ENCODE measurements at places on chromosomes 2 and 18.

- DNase-seq, result no peak
These were observed 31.4 kb upstream of the CD226 start for GRCh38 chr18:69978732-69979715.

- DNase-seq, result no peak
These were observed 29.7 kb downstream of the CCDC93 start for GRCh38 chr2:117984208-117984607.

DNA sequence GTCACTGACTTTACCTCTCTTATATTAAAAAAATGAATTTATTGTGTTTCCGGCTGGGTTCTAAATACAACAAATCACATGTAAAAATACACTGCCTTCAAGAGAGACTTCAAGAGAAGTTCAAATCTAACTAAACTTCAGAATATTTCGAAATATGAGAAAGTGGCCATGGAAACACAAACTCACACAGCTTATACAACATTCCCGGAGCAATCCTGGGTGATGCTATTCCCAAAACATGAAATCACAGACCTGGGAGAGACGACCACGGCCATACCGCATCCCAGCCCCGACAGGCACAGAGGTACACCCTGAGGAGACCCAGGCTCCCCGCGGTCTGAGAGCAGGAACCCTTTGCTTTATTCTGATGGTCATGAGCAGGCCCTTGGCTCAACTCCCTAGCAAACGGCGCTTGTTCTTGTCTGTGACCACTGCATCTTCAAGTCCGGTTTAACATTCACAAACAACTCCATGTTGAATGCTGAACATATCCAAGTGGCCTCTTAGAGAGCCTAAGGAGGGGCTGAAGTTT lies 185.4 kb upstream of the REV1 start:
- no peak for DNase-seq

DNA sequence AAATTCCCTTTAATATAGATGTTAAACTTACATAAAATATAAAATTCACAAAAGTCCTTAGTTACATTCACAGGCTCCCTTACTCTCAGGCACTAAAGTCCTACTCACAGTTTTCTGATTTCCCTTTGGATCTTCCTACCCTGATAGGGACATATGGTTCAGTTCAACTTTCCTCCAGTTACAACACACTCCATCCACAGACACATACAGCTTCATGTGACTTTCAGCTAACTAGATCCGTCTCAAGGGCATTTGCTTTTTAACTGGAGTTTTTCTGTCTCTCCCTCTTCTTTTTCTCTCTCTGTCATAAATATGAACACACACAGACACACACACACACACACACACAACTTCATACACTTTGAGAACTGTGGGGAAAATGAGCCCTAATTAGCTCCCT lies 419.2 kb downstream of the LRP1B start:
- no peak for DNase-seq

GRCh38 chr2:229129738-229130371 lies 141.2 kb downstream of the PID1 start:
- DNase-seq, result no peak

GRCh38 chr2:200379481-200380090 lies 73.1 kb downstream of the SPATS2L start:
- no peak for DNase-seq

DNA sequence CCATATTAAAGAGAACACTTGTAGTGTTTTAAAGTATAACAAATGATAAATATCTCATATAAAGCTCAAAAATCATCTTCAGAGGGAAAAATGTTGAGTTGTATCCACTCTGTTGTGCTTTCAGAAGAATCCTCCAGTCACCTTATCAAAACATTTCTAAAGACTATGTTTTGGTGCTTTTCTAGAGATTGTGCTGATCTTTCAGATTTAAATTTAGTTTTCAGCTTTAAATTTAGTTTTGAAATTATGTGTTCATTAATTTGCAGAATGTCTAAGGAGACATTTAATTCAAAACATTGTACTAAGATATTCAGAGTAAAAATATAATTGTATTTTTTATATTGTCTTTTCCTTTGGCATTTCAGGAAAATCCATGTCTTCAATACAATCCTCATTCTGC lies 303.1 kb upstream of the KYNU start:
- DNase-seq, result no peak

DNA sequence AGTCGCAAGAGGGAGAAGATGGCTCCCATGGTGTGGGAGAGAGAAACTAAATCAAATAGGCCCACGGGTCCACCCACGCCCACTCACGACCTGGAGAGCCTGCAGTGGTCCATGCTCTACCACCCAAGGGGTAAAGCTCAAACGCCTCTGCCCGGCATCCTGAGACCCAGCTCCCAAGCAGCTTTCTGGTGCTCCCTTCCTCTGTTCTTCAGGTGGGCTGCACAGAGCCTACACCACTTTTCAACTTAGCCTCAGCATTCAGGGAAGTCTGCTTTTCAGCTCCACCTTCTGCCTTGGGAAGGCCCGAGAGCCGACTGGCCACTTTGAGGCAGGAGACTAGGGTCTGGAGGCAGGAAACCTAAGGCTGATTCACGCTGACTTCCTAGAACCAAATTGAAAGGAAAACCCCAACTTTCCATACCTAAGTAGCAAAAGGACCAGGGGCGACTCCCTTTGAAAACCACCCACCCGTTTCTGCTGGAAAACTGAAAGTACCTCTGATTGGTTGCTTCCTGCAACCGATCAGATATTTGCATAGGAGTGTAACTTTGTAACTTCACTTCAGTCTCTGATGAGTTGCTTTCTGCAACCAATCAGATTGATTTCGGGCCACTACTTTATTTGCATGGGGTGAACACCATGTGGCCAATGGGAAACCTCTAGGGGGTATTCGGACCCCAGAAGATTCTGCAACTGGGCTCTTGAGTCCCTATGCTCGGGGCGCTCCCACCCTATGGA lies 26.8 kb upstream of the SPATA3 start:
- DNase-seq, result no peak

GRCh38 chr2:73997813-73998212 lies 13.1 kb downstream of the TET3 start:
- no peak for DNase-seq

DNA sequence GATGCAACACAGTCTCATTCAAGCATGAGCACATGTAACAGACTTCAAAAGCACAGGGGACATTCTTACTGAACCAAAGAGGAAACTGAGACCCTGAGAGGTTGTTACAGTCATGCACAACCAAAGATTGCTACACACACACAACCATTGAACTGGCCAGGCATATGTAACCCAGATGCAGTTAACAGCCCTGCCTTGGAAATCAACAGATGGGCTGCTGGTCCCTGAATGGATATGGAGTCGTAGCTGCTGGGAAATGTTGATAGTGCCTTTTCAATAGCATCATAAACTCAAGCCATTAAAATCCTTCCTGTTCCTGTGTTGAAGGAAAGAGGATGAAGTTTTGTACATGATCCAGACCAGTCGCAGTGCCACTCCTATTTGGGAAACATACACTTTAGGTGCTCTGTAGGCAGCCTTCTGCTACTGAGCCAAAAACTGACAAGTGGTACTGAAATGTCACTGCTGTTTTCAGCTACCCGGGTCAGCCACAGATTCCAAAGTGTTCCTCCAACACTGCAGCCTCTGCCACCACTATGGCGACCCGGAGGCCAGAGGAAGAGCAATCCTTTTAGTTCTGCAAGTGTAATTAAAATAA lies 143.9 kb downstream of the CCBE1 start:
- DNase-seq, result no peak

DNA sequence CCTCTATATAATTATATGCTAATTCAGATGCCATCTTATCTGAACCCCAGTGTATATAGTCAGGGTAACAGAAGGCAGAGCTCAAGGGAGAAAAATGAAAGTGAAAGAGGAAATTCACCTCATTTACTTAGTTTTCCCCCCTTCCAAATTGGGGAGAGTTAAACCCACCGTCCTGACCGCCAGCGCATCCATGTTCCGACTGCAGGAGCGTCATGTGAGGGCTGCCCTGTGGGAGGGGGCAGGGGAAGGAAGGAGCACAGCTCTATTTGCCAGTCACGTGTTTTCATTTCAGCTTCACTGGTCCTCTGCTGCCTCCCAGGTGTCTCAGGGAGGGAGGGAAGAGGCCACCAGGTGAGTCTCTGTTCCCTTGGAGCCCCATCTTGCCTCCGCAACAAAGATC lies 13.2 kb downstream of the CNNM4 start:
- DNase-seq, result no peak

- no peak for DNase-seq
These were observed 2.3 kb downstream of the HES6 start for GRCh38 chr2:238237431-238238135.

- DNase-seq, result no peak
These were observed 216.9 kb upstream of the FSHR start for GRCh38 chr2:49371128-49371701.

GRCh38 chr2:4980995-4981394 lies 711.2 kb upstream of the SOX11 start:
- no peak for DNase-seq

GRCh38 chr2:27281442-27281841 lies 787 bp upstream of the TRIM54 start:
- DNase-seq, result no peak

DNA sequence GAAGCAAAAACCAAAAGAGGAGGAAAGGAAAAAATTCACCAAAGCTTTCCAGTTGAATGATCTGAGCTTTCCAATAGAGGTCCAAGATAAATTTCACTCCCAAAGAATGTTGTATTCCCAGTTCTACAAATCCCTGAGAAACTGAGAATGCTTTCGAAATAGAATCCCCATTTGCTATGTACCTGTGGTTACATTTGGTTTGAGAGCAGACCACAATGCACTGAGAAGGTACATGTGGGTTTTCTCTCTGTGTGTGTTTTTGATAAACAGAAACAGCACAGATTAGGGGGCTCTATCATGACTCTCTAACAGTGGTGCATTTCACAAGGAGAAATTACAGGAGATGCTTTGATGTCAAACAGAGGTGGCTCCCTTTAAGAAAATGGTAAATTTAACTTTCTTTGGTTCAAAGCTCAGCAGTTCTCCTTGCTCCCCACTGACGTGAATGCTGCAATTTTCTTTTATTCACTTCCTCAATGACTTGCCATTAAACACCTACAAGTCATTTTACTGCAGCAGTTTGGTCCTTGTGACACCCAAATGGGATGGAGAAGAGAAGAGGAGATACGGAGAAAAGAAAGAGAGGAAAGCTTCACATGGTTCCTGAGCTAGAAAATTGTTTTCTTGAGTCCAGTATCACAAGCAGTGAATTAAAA lies 108.7 kb downstream of the EPHA4 start:
- no peak for DNase-seq

GRCh38 chr2:160703648-160704585 lies 210.3 kb upstream of the RBMS1 start:
- DNase-seq, result no peak

GRCh38 chr2:186771850-186772463 lies 77.0 kb downstream of the ZSWIM2 start:
- DNase-seq, result no peak

- DNase-seq, result no peak
These were observed 43.6 kb upstream of the VPS54 start for GRCh38 chr2:64062840-64063239.

GRCh38 chr2:127592761-127593227 lies 53.2 kb upstream of the GPR17 start:
- no peak for DNase-seq

DNA sequence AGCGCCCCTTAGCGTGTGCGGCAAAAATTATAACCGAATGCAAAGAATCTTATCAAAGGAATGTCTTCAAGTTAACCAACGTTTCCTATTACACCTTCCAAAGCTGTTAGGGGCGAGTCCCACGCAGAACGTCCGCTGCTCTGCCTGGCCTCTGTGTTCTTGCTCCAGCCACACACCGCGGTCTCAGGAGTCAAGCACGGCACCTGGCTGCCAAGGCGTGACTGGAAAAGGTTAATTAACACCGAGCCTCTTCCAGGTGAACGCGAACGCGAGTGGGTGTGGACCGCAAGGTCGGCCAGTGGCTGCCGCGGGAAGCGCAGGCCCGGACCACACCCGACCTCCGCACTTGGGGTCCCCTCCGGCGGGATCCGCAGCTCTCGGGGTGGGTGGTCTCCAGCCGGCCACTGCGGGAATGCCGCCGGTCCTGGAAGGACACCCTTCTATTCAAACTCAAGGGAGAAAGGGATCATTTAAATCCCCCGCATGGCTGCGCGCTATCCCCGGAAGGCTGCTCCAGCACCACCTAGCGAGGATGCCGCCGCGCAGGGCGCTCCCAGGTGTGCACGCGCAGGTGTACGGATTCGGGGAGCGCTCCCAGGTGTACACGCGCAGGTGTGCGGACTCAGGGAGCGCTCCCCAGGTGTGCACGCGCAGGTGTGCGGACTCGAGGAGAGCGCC lies 830 bp downstream of the CYB5A start:
- no peak for DNase-seq

DNA sequence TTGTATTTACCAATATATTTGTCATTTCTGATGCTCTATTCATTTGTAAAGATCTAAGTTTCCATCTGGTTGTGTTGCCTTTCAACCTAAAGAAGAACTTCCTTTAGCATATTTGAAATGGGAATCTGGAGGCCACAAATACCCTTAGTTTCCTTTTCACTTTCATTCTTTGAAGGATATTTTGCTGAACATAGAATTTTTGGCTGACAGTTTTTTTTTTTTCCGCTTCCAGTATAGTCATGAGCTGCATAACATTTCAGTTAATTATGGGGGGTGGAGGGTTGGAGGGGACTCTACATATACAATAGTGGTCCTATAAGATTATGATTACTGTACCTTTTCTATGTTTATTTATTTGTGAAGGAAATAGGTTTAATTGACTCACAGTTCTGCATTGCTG lies 83.9 kb downstream of the CERS6 start:
- DNase-seq, result no peak

- DNase-seq, result no peak
These were observed 1345.1 kb downstream of the SUCLG1 start for GRCh38 chr2:83113953-83114352.
